Stimulated activated CD4-positive, alpha-beta T cell treated with anti-CD3 and anti-CD28 coated beads, TNF-alpha, amount 100 ng/mL, for 1 hour (primary cell): ENCODE measurements at places on chromosomes 2 and 18.

- DNase-seq: no peak
Measured at GRCh38 chr2:241041589-241042158, 43.3 kb downstream of the SNED1 start.

DNA sequence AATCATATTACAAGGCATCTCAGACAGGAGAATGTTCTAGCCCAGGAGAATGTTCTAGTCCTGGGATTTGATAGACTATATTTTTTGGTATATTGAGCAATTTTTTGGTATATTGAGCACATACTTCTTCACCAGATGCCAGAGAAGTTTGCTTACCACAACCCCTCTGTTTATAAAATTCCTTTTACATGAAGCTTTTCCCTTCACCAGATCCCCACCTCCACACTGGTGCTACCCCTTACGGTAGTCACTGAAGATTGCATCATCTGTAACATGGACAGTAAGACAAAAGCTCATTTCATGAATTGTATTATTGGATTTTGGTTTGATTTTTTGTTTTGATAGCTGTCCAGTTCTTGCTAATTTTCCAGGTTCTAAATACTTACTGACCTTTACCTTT is 7.2 kb upstream of the HNMT start:
- no peak for DNase-seq

DNA sequence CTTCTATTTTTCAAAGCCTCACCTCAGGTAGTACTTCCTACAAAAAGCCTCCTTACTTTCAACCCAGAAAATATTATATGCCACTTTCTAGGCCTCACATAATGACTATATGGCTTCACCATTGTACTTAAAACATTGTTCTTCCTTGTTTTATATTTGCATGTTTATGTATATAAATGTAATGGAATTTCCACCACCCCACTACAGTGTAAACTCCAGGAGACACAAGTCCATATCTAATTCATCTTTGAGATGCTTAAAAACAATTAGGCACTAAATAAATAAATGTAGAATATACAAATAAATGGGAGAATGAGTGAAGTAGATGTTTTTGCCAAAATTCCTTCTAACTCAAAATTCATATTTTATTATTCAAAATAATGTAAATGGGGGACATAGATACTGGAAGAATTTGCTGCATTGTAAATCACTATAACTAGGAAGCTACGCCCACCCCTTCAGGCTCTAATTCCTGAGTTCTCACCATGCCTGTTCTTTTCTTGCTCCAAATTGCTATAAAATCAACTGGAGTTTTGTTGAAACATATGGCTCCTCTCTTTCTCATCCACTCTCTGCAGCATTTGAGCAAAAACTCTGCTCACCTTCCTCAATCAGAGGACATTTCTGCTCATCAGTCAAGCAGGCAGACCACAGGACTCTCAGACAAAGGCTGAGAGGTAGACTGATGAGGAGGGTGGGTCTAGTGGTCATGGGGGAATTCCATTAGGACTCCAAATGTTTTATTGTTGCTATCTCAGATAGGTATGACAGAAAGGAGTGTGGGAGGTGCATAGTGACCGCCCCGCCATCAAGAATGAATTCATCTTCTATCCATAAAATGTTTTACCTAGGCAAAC is 243.0 kb downstream of the HNMT start:
- DNase-seq: no peak

- no peak for DNase-seq
Measured at GRCh38 chr18:68847219-68847837, 49.4 kb downstream of the CCDC102B start.

- DNase-seq: no peak
Measured at GRCh38 chr2:50042771-50043170, 888.5 kb upstream of the FSHR start.

- DNase-seq: no peak
Measured at GRCh38 chr2:208189810-208190503, at the start of gene C2orf80. C2orf80 (minus strand) TSS chr2:208190030; CDS start chr2:208186986, 3,044 bp downstream.

GRCh38 chr18:68662754-68663153 is 52.2 kb downstream of the TMX3 start:
- no peak for DNase-seq
